AG08396 (cell line): ENCODE measurements at places on chromosomes 3 and 15.

- DNase-seq, result no peak
These were observed 9.9 kb downstream of the ITPR1 start for GRCh38 chr3:4503050-4503449.

DNA sequence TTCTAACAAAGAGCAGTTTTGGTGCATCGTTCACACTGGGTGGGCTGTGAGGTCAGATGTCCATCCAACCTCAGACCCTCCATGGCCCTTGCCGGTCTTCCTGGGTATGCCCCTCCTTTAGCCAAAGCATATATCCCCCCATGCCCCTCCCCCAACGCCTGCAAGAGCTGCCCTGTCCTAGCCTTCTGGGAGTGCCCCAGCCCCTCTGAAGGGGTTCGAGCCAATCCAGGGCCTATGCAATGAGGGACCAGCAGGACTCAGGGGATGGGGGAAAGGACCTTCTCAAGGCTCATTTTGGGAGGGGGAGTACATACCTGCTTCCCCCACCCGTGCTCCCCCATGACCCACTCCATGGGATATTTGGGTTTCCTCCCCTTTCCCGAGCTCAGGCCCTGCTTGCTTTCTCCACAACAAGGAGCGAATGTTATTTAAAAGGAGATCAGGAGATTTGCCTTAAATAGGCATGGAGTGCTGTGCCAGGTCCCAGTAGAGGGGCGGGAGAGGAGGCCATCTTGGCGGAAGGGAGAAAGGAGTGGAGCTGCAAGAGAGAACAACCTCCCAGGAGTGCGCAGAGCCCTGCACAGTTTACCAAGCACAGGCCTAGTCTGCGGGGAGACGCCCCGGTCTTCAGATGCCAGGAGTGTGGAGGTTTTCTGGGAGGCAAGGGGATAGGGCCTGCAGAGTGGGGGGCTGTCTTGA, 18.2 kb downstream of the PIF1 start:
- no peak for DNase-seq

GRCh38 chr3:105906836-105907235, 38.0 kb upstream of the CBLB start:
- DNase-seq, result peak; percentile 27

DNA sequence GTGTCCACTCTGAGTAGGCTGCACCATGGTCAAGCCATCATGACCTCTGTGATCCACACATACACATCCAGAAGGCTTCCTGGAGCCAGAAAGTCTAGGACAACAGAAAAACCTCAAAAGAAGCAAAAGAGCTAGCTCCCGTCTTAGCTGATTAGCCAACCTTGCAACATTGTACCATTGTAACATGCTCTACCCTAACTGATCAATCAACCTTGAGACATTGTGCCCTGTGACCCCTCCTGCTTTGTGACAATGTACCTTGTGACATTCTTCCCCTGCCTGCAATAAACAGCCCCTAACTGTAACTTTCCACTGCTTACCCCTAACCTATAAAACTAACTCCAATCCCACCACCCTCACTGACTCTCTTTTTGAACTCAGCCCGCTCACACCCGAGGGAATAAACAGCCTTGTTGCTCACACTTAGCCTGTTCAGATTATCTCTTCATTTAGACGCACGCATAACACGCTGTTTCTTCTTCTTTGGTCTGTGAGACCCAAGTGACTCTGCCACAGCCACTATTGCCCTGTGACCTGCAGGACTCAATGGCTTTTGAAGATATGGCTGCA, 1104.6 kb downstream of the OTOL1 start:
- DNase-seq, result no peak

DNA sequence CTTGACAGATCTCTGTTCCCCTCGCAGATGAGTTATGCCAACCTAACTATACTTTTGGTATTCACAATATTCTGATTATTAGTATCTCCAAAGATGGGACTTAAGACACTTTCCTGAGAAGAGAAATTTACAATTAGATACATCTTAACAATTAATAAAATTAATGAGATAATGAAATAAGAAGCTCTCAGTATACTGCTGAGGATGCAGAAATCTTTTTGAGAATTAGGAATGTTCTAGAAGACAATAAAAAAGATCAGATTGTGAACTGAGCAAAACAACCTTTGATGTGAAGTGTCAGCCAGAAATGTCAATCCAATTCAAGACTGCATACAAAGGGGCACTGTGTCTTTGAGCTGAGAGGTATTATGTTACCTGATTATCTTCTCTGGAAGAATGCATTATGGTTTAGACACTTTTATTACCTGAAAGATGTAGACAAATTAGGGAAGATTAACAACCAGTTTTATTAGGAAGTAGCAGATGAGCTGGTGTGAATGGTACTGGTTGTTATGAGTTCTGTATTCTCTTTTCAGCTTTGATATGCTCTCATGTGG, 262.9 kb downstream of the TIGIT start:
- no peak for DNase-seq

- no peak for DNase-seq
These were observed 19.0 kb downstream of the APBA2 start for GRCh38 chr15:28904541-28905315.

DNA sequence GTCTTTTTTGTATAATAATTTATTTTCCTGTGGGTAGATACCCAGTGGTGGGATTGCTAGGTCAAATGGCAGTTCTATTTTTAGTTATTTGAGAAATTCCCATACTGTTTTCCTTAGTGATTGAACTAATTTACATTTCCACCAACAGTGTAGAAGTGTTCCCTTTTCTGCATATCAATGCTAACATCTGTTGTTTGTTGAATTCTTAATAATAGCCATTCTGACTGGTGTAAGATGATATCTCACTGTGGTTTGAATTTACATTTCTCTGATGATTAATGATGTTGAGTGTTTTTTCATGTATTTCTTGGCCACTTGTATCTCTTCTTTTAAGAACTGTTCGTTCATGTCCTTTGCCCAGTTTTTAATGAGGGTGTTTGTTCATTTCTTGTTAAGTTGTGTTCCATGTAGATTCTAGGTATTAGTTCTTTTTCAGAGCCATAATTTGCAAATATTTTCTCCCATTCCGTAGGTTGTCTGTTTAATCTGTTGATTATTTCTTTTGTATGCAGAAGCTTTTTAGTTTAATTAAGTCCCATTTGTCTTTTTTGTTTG, 713.3 kb upstream of the EPHA6 start:
- DNase-seq, result no peak

DNA sequence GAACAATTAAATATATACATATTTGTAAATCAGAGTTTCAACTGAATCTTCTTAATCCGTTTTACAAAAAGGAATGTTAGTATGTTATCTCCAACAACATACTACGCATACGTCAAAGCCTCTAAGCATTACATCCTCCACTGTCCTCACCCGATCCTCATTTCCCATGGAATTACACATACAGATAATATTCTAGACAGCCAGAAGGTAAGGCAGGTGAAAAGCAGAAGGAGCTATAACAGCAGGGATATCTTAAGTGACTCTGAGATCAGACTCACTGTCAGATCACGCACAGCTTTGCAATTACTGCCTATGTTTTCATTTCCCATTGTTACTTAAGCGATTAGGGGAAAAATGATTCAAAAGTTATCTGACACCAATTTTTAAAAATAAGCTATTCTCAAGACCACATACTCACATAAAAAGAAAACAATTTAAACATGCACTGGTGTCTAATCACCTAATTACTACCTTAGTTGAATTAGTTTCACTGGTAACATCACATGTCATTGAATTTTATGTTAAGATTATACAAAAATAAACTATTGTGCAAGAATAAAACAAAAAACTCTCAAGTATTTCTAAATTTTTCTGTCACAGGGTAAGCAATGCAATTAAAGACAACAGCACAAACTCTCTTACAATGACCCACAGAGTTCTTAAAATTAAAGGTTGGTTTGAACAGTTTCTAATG, 92.8 kb downstream of the TBL1XR1 start:
- DNase-seq, result no peak

- no peak for DNase-seq
These were observed 436.1 kb upstream of the WNT5A start for GRCh38 chr3:55923207-55923606.

GRCh38 chr3:179404307-179404706, 47.0 kb downstream of the GNB4 start:
- DNase-seq, result no peak

GRCh38 chr3:193896419-193896818, 239.5 kb upstream of the HES1 start:
- DNase-seq, result no peak

DNA sequence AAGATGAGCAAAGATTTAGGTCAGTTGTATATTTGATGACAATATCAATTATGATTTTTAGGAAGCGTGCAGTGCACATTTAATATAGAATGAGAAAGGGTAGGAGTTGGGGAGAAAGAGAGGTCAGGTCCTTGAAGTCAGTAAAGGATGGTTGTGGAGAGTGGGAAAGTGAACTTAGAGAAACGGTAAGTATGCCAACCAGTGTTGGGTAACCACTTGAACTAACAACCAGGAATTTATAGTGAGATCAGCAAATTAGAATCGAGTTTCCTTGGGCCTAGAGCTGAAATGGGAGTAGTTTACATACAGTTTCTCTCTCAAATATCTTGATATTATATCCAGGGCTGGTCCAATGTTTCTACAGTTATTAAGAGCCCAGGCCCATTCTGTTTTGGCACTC, 188.5 kb upstream of the RBMS3 start:
- DNase-seq, result no peak

DNA sequence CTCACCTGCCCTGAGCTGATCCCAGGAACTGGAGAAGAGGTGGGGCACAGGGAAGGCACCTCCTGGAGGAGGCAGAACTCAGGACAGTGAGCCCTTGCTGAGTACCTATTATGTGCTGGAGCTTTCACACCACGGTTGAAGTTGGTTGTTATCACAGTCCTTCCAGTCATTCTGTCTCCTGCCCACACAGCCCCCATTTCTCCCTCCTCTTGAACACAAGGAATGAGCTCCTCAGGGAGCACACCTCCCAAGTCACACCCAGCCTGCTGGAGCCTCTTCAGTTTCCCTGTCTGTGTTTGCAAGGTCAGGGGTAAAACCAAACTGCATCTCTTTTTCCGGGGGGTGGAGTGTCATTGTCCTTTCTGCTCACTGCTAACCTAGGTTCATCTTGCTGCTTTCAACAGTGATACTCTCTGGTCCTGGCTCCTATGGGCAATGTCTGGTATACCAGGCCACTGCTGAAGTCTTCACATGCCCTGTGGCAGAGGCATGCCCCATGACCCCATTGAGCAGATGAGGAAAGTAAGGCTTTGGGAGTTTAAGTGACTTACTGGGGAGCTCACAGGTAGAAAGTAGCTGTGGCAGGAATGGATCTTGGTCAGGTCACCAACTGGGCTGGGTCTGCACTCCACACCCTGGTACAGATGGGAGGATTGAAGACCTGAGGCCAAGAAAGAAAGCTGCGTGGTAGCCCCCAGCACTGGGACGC, 30.0 kb downstream of the C3orf18 start:
- DNase-seq, result no peak
